ENCODE measurements at places on chromosomes 2 and 18.

- peak; percentile 22 for DNase-seq
- peaks cover 10% of the 10 kb centered on the region for H3K27me3 ChIP-seq
- no peak overlapping the region for H3K4me3 ChIP-seq
Observed at GRCh38 chr2:42974721-42975717, 182.6 kb upstream of the HAAO start.

GRCh38 chr18:2326999-2327398 is 244.3 kb downstream of the METTL4 start:
- no peak overlapping the region for H3K27ac ChIP-seq
- H3K27me3 ChIP-seq = peaks cover 3% of the 10 kb centered on the region
- H3K36me3 ChIP-seq = no peaks in the 10 kb centered on the region

DNA sequence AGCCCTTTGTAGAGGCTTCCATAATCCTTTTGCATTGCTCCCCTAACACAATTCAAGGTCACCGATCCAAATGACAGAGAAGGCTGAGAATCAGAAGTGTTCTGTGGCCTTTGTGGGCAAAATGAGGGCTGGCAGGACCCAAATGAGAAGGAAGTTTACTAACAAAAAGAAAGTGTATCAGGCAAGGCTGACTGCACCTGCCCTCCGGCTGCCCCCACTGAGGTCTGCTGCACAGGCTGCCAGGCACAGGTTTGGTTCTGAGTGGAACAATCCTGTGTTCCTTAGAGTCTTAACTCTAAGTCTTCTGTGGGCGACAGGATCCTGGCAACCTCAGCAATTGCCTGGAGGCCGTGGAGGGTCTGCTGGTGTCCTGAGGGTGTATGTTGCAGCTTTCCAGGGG is 568.5 kb downstream of the CMPK2 start:
- H3K4me3 ChIP-seq = no peak overlapping the region
- no peaks in the 10 kb centered on the region for H3K4me1 ChIP-seq
- no peaks in the 10 kb centered on the region for H3K27me3 ChIP-seq
- no peak overlapping the region for H3K27ac ChIP-seq

- no peak overlapping the region for H3K27ac ChIP-seq
- no peak overlapping the region for H3K4me3 ChIP-seq
- no peaks in the 10 kb centered on the region for H3K4me1 ChIP-seq
- H3K27me3 ChIP-seq = no peaks in the 10 kb centered on the region
Observed at GRCh38 chr2:183089192-183089851, 10.8 kb downstream of the DUSP19 start.

GRCh38 chr18:13241083-13241892 is 22.7 kb downstream of the LDLRAD4 start:
- H3K4me1 ChIP-seq = peaks cover 1% of the 10 kb centered on the region
- H3K4me3 ChIP-seq = no peak overlapping the region
- no peak overlapping the region for H3K27ac ChIP-seq
- DNase-seq = no peak
- no peaks in the 10 kb centered on the region for H3K27me3 ChIP-seq

Measured in activated T-helper 2 cell treated with anti-CD3 and anti-CD28 coated beads, Interferon-gamma antibody, Interleukin-2, Interleukin-4, amounts not matched to agents 10 μg/mL and 5 μg/mL and 100 μg/mL, durations not matched to agents 14 hours and 24 hours and 36 hours (primary cell).